H9 (cell line): ENCODE measurements at places on chromosomes 6 and 20.

- DNase-seq, result no peak
Measured at GRCh38 chr6:23537828-23538227, 588.2 kb upstream of the NRSN1 start.

- DNase-seq, result no peak
Measured at GRCh38 chr20:1388741-1389483, 3.9 kb downstream of the FKBP1A start.

- no peak for DNase-seq
Measured at GRCh38 chr6:93418033-93418407, 1.3 kb downstream of the EPHA7 start.

GRCh38 chr6:134691180-134691579, 258.7 kb downstream of the ALDH8A1 start:
- DNase-seq, result no peak

DNA sequence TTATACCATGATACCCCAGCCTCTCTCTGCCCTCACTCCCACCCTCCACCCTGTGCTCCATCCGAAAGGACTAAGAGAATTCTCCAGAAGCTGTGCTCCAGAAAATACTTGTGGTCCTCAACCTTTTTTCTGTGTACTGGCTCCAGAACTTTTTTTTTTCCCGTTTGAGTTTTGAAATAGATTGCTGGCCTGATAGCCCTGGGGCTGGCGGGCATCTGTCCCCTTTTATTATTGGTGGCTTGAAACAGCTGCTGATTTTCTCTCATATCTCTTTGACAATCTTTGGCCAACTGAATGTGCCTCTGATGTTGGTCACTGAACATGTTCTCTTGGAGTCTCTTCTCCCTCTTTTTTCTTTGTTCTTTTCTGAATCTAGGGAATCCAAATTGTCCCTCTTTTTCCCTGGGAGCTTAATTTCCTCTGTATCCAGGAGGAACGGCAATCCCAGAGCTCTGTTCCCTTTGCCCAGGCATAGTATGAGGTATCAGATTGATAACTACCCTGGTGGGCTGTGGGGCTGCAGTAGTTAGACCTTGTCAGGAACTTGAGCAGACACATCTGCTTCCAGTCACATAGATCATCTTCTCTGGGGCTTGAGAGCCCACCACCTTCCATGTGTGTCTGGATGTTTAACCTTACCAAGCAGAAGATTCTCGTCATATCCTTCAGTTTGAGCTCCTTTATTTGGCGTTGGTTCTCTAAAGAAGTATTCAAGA, 1.6 kb downstream of the PPARD start:
- DNase-seq, result no peak

- DNase-seq, result no peak
Measured at GRCh38 chr6:36357872-36358225, 21.2 kb upstream of the BNIP5 start.

DNA sequence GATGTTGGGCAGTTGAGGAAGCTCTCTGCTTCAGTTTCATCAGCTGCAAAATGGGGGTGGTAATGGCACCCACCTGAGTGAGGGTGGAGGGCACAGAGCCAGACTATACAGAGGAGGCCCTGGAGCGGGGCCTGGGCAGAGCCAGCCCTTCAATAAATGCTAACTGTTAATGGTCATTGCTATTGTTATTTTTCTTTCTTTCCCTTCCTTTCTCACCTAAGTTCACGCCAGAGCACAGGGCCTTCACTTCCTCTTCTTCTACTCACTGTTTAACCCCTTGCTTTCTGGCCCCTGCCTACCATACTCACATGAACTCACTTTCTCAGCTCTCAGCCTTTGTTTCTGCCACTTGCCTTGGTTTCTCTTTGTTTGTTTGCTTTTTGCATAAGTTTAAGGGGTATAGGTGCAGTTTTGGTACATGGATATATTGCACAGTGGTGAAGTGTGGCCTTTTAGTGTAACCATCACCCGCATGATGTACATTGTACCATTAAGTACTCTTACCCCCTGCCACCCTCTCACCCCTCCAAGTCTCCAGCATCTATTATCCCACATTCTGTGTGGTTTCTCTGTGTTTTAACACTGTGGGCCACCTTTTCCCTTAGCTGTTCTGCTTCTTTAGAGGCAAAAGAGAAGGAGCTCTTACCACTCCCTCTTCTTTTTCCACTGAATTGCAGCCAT, 7.5 kb upstream of the RREB1 start:
- no peak for DNase-seq

DNA sequence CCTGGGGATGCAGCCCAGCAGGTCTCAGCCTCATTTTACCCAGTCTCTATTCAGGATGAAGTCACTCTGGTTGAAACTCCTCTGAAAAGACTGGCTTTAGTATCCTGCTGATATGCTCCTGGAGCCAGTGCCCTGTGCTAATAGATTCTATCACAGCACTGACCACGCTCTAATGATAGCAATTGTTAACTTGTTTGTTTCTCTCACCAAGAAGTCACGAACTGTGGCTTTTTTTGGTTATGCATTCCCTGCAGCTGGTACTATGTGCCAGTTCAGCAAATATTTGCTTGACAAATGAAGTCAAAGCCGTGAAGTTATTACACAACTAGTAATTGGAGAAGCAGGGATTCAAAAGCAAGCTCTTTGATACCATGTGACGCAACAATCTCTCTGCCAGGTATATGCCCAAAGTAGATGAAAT, 754.6 kb downstream of the KIF16B start:
- no peak for DNase-seq

DNA sequence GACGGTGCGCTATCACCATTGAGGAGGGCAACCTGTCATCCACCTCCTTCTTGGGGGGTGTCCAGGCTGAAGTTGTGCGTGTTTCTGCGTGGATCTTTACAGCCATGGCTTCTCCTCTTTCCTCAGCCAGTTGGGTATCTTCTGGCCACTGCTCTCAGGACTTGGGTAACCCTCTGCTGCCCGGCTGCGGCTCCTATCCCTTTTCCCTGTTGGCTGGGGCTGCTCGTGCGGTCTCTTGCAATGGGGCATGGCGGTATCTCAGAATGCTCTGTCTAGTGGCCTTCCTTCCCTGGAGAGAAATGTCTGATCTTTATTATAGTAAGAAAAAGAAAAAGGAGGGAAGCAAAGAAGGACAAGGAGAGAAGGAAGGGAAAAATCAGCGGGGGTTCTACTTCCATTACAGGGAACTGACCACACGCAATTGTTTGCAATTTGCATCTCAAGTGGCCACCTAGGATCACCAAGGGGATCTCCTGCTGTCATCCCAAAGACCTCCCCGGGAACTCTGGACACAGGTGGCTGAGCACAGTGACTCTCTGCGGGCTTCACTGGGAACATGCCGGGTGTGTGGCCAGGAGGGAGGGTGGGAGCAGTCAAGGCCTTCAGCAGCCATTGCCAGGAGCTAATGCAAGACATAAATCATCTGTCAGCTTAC, 60.8 kb downstream of the NPEPL1 start:
- peak; percentile 73 for DNase-seq

GRCh38 chr6:105790635-105791034, 295.5 kb upstream of the PRDM1 start:
- DNase-seq, result no peak

DNA sequence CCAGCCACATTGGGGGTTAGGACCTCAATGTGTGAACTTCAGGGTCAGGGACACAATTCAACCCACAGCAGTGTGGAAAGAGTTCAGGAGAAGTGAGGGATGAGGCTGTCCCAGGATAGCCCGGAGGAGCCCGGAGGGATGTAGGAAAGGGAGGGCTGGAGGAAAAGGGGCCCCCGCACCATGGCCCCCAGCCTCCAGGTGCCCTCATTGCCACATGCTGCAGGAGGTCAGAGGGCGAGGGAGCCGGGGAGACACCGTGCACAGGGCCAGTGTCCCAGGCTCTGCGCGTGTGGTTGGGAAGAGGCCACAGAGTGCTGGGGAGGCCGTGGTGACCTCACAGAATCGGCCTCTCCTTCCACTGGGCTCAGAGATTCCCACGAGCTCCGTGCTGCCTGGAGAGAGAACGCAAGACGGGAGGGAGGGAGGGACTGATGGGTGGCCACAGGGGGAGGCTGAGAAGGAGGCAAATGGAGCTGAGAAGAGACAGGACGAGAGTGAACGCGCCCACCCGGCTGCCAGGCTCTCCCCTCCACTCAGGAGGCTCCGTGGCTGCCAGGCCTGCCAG, 215.1 kb downstream of the DLL1 start:
- peak; percentile 33 for DNase-seq

DNA sequence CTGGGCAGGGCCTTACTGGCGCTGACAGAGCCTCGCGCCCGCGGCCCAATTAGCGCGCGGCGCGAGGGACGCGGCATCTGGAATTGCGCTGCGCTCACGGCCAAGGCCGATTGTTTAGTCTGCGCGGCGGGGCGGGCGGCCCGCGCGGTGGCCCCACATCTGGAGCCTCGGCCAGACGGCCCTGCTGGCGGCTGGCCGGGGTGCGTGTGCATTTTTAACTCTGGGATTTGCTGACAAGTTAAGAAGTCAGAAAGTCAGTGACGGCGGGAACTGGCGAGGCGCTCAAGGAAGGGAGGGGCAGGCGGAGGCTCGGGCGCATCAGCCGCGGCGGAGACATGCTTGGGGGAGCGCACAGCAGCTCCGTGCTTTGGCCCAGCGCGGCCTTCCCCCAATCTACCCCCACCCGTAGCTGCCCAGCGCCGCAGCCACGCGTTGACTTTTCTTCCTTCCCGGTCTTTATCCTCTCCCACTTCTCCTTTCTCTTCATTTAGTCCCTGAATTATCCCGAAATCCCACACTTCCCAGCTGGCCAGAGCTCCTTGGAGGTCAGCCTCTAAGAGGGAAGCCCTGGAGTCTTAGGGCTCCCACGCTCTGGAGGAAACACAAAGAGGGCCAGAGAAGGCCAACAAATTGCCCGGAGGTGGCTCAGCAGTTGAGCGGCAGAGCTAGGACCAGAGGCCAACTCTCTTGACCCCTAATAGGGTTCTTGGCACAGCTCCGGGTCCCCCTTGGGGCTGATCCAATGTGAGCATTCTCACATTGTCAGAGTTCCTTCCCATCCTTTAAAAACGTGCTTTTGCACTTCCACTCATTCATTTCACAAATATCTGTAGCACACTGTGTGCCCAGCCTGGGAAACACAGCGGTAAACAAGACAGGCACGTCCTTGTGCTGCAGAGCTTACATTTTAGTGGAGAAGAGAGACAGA, 40.8 kb upstream of the FOXP4 start:
- DNase-seq, result no peak

GRCh38 chr6:12289933-12290820, at the start of gene EDN1:
EDN1 (plus strand) TSS chr6:12290361; CDS start chr6:12290630, 269 bp downstream.
- peak; percentile 87 for DNase-seq

DNA sequence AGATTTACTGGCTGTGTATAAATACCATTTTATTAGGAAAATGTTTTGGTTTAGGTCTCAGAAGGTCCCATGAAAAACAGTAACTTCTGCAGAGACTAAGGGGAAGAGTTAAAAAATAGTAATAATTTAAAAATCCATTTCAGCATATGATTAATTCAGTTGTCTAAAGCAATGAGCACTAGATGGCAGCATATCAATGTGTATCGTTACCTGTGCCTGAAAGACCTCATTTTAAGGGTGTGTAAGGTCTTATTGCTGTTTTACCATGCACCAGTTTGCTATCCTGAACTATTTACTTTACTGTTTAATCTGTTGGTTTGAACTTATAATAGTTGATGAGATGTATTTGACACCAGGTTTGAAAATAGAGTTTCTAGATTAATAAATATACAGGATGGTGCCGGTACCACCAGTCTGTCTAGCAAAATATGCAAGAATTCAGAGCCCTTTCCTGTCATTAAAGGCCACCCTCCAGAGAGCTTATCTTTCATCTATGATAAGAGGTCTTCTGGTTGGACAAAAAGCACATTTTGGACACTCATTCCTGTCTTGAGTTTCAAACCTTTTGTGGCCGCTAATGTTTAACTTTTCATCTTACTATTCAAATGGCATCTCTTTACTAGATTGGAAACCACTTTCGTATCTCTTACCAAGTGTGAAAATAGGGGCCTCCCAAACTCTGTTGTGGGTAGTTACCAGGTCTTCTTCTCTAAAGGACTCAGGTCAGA, 8.9 kb upstream of the AHI1 start:
- DNase-seq, result no peak

DNA sequence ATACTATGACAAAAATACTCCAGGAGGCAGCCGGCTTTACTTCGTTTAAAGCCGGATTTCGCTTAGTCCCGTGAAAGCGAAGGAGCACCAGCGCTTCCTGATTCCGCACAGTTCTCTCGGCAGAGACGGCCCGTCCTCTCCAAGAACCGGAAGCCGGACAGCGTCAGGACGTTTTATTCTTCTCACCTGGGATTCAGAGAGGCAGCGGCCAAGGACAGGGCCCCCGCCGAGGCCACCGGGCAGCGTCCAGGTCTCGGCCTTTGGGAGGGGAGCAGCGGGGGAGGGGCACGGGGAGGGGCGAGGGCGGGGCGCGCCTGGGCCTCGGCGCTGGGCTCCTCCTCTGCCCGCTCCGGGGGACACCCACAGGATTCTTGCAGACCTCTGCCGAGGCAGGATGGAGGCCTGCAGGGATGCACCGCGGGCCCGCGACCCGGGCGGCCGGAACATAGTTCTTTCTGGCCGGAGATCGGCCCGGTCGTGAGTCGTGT, 2.8 kb upstream of the DIDO1 start:
- peak; percentile 96 for DNase-seq

DNA sequence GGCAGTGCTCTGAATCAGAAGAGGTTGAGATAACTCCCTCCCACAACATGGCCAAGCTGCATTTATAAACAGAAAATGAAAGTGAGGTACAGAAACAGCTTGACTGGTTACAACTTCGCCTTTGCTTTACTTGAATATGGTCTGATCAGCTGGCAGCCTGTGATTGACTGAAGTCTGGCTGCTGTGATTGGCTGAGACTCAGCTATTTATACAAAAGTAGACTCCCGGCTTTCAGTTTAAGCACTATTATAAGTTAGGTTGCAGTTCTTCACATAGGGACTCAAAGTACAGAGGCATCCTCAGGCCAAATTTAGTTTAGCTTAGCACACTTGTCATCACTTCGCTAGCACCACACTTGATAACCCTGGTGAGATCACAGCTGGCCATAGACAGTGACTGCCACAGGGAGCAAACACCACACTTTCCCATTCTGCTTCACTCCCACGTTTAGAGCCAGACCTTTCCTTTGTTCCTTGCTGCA, 362.6 kb downstream of the EPM2A start:
- no peak for DNase-seq

GRCh38 chr20:25048519-25048952, 9.4 kb downstream of the ACSS1 start:
- DNase-seq, result no peak

DNA sequence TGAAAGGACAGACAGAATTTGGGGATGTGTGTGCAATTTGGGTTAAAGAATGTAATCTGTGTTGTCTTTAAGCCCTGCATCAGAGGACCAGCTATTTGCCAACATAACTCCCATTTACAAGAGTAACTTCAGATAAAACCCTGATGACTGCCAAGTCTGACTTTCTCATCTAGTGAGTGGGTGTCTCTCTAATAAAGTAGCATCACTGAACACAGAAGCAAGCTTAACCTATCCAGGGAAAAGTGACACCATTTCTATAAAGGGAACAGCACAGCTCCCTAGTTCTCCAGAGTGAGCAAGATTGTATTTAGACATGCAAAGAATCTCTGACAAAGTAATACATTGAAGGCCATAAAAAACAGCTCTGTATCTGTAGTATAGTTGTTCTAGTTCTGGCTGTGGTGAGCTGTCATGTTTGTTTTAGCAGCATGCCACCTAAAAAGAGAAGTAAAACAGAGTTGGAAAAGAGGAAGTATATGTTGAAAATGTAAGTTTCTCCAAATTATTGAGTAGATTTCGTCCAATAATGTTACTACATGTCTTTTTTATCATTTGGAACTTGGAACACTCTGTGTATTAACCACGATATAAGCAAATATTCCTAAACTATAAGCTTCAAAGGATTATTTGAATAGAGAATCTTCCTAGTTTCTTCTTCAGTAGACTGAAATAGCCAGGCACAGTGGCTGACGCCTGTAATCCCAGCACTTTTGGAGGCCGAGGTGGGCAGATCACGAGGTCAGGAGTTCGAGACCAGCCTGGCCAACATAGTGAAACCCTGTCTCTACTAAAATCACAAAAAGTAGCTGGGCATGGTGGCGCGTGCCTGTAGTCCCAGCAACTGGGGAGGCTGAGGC, 8.8 kb upstream of the PIM1 start:
- no peak for DNase-seq
